ENCODE measurements at places on chromosomes 4 and X.

DNA sequence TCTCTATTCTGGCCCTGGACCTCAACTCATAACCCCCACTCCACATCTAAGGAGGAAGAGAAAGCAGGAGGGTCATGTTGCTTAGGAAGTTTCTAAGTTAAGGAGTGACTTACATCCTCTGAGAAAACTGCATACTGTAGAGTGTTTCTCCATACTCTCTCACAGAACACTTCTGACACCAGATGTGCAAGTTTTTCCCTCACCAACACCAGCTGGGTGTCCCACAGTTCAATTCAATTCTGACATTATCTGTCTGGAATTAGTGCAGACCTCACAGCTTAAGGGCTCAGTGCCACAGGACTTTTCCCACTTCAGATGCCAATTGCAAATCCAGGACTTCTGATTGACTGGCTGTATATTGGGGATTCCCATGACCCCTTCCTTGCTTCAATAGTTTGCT lies 89.0 kb upstream of the SFRP2 start:
- peak; percentile 40 for DNase-seq

GRCh38 chr4:153409924-153410501 lies 56.1 kb upstream of the TMEM131L start:
- DNase-seq: no peak

- DNase-seq: no peak
Measured at GRCh38 chrX:38150993-38151392, 69.7 kb downstream of the SRPX start.

GRCh38 chr4:177339477-177340374 lies 30.1 kb downstream of the NEIL3 start:
- DNase-seq: peak; percentile 58

DNA sequence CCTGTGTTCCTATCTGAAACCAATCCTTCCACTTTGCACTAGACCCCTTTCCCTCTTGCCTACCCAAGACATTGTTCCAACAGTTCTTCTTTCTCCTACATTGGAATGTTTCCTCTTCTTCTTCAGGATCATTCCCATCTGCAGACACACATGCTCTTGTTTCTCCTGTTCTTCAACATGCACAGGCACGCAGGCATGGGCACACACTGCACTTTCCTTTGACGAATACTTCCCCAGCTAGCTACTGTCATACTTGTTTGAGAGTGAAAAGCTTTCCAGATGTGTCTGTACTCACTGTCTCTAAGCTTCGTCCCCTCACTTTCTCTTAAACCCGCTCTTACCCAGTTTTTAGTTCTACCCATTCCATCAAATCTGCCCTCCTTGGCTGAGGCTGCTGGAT lies 31.8 kb upstream of the ERVMER34-1 start:
- DNase-seq: no peak

DNA sequence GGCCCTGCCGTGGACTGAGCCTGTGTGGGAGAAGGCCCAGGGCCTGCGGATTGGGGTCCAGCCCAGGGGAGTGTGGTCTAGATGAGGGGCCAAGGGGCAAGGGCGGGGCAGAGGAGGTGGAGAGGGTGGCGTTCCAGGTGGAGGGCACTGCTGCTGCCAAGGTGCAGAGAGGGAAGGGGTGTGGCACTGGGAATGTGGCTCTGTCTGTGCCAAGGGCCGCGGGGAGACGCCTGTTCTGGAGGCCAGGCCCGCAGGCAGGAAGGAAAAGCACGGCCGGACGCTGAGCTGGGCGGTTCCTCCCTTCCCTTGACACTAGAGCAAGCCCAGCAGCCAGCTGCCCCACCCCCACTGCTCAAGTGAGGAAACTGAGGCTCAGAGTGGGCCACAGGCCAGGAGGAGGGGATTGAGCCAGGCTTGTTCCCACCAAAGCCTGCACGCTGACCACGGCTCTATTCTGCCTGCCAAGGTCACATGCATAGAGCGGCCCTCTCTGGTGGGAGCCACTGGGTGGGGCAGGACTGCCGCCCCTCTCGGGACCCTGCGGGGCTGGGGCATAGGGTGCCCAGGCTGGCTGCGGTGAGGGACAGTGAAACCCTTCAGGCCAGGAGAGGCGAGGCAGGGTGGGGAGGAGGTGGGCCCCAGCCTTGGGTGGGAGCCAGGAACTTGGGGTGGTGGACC lies 13.0 kb downstream of the SH3BP2 start:
- DNase-seq: no peak

DNA sequence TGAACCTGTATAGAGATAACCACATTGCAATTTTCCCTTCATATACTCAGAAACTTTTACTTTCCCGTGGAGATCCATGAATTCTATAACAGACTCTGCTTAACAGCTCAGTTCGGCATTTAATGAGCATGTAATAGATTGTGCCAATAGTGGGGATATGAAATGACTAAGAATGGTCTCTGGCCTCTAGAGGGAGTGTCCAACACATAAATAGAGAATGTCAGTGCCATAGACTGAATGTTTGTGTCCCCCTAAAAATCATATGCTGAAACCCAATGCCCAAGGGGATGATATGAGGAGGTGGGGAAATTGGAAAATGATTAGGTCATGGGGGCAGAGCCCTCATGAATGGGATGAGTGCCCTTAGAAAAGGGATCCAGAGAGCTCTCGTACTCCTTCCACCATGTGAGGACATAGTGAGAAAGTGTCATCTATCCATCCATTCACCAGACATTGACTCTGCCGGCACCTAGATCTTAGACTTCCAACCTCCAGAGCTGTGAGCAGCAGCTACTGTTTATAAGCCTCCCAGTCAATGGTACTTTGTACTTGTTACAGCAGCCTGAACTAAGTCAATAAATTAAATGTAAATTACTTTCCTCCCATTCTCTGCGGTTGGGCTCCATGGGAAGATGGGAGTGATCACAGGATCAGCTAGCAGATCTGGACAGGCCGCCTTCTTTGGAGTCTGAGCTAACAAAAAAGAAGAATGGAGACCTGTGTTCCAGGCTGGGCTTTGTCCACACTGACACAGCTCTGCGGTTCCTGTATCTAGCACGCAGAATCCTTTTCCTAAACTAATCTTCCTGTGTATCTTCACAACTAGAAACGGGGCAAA lies 28.1 kb upstream of the HPSE start:
- DNase-seq: peak; percentile 45

GRCh38 chrX:15128861-15129260 lies 141.0 kb downstream of the ASB9 start:
- no peak for DNase-seq

DNA sequence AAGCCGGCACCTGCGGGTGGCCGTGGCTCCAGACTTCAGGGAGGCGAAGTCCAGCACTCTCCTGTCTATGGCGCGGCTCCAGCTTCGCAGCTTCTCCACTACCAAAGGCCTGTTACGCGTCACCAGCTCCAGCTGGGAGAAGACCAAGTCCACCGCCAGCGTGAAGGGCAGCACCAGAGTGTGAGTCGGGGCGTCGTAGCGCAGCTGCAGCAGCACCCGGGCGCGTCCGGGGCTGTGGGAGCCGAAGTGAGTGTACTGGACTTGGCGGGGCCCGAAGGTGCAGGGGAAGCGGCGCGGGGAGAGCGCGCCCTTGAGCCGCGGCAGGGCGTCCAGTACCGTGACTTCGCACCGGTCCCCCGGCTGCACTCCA lies 444 bp downstream of the FREM3 start:
- peak; percentile 1 for DNase-seq

GRCh38 chrX:7996414-7996813 lies 69.2 kb upstream of the PNPLA4 start:
- DNase-seq: peak; percentile 23

- no peak for DNase-seq
Measured at GRCh38 chrX:120726294-120726693, 96.4 kb upstream of the C1GALT1C1 start.

DNA sequence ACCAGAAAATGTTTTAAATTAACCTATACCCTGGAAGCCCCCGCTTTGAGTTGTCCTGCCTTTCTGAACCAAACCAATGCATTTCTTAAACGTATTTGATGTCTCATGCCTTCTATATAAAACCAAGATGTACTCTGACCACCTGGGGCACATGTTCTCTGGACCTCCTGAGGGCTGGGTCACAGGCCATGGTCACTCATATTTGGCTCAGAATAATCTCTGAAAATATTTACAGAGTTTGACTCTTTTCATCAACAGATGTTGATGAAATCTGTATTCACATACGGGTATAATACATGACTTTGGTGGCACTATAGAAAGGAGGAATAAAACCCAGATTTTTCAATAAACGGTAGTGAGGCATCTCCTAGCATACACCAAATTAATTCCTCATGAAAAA lies 55.7 kb downstream of the STAP1 start:
- no peak for DNase-seq

DNA sequence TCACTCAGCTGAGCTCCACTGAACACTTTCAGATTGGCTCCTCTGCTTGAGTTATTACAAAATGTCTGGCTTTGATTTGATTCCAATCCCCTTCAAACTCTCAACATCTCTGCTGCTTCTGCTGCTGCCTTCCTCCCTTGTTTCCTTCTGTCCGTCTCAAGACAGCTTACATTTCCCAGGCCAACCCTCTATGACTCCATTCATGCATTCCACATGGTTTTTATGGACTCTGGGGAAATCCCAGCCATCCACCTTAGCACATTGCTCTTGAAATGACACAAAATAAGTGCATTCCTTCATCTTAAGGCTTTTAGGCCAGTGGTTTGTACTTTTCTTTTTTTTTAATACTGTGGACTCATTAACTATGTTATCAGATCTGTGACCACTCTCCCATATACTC lies 68.5 kb upstream of the TMEM164 start:
- DNase-seq: peak; percentile 35

DNA sequence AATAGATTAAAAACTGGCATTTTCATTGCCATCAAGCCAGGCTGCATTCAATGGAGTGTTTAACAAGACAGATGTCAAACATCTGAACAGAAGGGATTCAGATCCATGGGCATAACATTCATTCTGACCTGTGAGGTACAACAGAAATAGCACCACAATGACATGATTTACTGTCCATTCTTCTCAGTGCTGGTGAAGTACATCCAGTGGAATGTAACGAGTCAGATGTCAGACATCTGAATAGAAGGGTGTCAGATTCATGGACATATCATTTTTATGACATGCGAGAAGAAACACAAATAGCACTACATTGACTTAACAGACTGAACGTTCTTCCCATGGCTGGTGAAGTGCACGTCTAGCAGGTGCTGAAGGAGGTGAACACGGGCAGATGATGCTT lies 186.4 kb downstream of the PPP4R3C start:
- no peak for DNase-seq

GRCh38 chr4:174016251-174016650 lies 267.2 kb downstream of the FBXO8 start:
- DNase-seq: no peak

DNA sequence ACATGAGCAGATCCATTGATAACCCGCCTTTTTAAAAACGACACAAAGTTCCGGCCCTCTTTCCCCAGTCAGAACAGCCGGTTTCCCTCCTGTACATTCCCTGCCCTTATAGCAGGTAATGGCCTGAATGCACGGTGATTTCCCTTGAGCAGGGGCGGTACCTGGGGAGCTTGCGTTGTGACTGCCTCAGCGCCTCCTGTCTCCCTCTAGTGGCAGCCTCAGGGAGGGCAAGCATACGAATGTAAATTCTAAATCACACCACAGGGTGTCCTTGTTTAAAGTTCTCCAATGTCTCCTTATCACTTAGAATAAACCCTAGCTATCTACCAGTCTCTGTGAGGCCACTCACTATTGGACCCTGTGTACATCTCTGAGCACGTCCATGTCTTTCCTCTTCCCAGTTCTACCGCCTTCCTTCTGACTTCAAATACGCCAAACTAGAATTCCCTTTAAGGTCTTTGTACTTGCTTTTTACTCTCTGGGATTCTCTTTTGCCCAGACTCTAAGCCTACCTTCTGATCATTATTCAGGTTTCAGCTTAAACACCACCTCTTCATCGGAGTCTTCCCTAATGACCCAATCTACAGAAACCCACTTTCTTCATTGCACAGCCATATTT lies 18.4 kb upstream of the LDB2 start:
- DNase-seq: no peak

Data from AG10803 (cell line).